ENCODE measurements at places on chromosomes 5 and 9.

GRCh38 chr5:154278908-154279307, 88.4 kb downstream of the GALNT10 start:
- no peak for DNase-seq

GRCh38 chr5:515273-515836, 8.9 kb downstream of the SLC9A3 start:
- DNase-seq, result no peak

- peak; percentile 78 for DNase-seq
Observed at GRCh38 chr5:32223972-32224609, 50.0 kb upstream of the GOLPH3 start.

GRCh38 chr9:1606253-1606652, 408.9 kb upstream of the SMARCA2 start:
- no peak for DNase-seq

GRCh38 chr5:41410737-41411136, 99.7 kb downstream of the PLCXD3 start:
- no peak for DNase-seq

- DNase-seq, result no peak
Observed at GRCh38 chr5:82494942-82495341, 216.8 kb upstream of the RPS23 start.

- no peak for DNase-seq
Observed at GRCh38 chr5:67897431-67897830, 318.1 kb upstream of the PIK3R1 start.

- DNase-seq, result no peak
Observed at GRCh38 chr9:89743573-89744254, 138.9 kb downstream of the GADD45G start.

GRCh38 chr5:87263498-87263897, 4.2 kb upstream of the RASA1 start:
- no peak for DNase-seq

DNA sequence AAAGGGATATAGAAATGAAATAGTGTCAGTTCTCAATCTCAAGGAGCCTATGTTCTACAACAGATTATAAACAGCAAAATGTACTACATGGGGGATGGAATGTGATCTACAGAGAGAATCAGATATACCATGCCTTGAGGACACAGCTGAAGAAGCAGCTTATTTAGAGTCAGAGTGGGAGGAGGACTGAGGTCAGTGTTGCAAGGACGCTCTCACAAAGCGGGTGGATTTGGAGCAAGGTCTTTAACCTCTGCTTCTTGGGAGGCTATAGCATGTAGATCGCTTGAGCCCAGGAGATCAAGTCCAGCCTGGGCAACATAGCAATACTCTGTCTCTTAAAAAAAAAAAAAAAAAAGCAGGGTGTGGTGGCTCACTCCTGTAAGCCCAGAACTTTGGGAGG, 32.8 kb upstream of the PLIN2 start:
- DNase-seq, result no peak

DNA sequence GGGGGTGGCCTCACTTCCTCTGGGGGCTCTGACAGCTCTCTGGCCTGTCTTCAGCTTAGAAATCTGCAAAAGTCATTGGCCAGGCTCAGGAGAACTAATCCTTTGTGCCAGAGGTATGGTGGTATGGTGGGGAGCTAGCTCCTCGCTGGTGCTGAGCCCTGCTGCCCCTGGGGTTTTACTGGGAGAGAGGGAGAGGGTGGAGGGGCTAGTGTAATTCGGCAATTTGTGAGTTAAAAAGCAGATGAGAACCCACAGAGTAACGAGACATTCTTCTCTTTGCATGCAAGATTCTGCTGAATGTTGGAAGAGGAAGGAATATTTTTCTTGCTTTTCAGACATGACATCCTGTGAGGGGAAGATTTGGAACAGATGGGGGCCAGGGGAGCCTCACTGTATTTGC, 65.5 kb upstream of the SPRY4 start:
- DNase-seq, result no peak

DNA sequence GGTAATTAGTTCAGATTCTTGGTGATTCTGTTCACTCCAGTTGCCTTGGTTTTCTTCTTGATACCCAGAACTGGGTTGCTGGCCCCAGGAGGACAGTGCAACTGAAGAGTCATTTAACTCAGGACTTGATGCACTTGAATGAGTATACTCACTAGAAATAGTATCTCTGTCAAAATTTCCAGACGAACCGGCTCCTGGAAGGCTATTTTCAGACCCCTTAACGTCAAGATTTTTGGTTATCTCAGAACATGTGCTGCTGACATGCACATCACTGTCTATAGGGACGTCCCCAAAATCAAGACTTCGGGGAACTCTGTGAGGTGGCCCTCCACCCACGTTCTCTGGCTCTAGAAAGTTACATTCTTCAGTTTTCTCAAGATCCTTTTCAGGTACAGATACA, 56.7 kb upstream of the PCA3 start:
- no peak for DNase-seq

GRCh38 chr9:100619665-100620064, 41.8 kb downstream of the CAVIN4 start:
- no peak for DNase-seq

GRCh38 chr9:97900738-97901565, 21.3 kb downstream of the TRMO start:
- no peak for DNase-seq

GRCh38 chr5:158049459-158049858, 190.5 kb upstream of the CLINT1 start:
- no peak for DNase-seq

DNA sequence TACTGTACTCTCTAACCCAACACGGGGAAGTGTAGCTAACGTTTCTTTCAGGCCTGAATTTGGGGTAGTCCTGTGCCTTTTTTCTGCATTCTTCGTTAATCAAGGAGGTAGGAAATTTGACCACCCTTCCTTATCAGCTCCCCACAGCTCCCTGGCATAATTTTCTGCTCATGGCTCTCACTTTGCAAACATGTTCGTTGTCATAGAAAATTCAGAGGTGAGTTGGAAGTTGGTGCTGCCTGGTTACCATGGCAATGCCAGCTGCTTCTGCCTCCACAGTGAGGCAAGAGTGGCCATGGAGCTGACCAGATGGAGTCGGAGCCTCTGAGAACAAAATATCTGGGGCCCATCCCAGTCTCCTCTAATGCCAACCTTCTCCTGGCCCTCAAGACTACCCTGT, 116.6 kb upstream of the BOD1 start:
- DNase-seq, result no peak

GRCh38 chr5:78447775-78448424, 87.5 kb downstream of the SCAMP1 start:
- DNase-seq, result no peak

GRCh38 chr5:151902215-151902614, 22.4 kb downstream of the GLRA1 start:
- DNase-seq, result no peak

DNA sequence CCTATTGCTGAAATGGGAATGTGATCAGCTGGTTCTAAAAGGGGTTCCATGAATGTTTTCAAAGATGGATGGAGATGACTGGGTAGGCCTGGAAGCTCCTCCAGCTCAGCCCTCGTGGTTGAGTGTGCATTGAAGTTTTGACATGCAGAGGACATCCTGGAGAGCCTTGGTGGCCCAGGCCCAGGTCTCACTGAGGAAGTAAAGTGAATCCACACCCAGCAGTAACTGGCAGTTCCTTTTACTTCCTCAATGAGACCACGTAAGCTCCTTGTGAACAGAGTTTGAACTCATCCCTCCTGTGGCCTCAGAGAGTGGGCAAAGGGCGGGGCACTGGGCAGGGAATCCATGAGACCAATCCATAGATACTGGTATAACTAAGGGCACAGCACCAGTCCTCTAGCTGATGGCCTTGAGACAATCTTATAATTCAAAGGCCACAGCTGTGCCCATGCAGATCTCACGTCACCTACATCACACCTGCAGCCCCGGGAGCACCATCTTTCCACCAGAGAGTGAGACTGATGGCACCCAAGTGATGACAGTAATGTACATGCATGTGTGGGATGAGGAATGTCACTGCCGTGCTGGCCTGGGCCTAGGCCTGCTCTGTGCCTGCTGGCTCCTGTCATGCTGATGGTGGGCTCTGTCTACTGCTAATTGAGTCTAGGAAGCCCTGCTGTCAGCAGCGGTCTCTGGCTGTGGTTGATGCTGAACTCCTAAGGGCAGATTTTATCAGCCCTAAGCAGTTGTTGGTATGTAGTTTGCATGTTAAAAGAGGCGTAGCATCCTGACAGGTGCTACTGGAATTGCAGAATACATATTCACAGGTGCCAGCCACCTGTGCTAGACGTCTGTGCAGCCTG, 257.8 kb downstream of the FSTL4 start:
- no peak for DNase-seq

DNA sequence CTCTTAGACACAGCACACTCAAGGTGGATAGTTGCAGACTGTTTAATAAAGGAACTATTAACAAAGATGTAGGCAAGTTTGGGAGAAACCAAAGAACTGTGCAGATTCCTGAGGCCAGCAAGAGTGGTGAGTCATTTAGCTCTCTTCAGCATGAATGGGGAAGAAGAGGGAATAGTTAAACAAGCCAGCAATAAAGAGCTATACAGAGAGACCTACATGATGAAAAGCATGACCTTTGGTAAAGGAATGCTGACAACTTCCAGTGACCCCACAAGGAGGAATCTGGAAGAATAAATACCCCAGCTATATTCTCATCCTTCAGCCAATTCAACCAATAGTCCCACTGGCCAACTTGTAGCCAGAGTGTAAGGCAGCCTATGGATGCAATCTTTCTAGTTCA, 706.0 kb upstream of the GRAMD2B start:
- no peak for DNase-seq

GRCh38 chr5:80928073-80928472, 32.1 kb upstream of the RASGRF2 start:
- no peak for DNase-seq

DNA sequence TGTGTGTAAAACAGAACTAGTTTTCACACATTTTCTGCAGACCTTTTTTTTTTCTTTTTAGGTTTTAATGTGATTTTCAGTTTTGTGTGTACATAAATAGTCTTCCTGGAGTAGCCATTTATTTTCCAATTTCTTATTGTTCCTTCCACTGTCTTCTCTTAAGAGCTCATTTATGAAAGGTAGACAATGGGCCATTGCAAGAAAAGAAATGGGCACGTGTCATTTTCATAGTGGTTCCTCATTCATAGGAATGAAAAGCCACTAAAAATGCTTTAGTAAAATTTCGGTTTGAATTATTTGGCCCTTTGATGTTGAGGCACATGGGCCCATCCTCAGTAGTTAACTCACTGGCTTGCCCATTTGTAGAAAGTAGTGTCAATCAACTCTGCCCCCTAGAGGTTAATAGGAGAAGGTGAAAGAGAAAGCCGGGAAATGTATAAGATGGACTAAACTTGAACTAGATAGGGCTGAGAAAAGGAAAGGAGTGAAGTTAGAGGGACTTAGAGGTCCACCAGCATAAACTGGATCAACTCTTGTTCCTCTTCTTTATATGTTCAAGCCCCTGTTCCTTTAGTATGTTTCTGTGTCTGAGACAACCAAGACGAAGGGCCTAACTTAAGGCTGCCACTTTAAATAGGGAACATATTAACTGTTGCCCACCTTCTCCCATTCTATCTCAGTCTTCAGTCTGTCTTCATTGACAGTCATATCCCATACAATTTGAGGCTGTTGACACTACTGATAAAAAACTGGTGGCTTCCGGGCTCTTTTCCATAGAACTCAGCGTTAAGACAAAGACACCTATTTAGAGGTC, 72.6 kb downstream of the SMARCA2 start:
- DNase-seq, result no peak

DNA sequence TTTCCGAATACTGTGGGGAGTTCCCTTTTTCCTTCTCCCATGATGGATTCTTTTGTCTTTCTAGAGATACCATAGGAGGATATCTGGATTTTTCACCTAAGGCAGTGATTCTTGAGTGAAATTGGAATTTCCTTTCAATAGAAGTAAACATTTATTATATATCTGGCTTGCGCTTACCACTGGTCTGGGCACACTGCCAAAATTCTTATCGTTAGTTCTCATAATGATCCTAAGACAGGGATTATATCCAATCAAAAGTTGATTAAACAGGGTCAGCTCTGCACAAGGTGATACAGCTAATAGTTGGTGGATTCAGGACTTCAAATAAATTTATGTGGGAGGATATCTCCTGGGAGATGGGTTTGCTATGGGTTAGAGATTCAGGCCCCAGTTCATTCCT, 9.6 kb downstream of the TLE4 start:
- no peak for DNase-seq

DNA sequence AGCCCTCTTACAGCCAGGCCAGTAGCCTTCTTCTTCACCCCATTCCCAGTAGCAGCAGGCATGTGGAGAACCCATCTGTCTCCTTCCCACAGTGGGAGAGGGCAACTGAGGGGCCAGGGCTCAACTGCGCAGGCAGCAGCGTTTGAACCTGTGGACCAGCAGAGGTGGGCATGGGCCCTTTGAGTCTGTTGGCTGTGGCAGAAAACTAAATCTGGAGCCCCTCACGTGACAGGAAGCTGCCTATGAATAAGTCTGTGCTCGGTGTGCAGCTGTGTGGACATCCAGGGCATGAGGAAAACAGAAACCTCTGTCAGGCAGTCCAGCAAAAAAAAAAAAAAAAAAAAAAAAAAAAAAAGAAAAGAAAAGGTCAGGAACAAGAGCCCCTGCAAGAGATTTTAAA, 189.2 kb upstream of the NR3C1 start:
- DNase-seq, result no peak

- no peak for DNase-seq
Observed at GRCh38 chr5:133141746-133142145, 89.9 kb downstream of the HSPA4 start.

DNA sequence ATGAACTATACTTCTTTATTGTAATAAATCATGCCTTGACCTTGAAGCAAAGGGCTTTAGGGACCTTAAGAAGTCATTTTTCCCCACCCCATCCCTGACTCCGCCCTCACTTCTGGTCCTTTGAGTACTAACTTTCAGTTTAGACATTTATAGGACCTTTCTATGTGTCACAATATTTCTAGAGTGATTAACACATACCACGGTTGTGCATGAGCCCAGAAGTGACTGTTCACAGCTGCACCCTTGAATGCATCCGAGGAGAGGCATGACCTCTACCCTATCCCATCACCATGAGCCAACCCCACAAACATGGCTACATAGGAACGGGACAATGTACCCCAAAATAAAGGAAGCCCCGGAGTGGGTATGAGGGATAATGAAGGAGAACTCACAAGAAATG, 160.3 kb downstream of the HSD17B3 start:
- no peak for DNase-seq

- peak; percentile 87 for DNase-seq
Observed at GRCh38 chr9:130461218-130461630, 16.5 kb downstream of the ASS1 start.

DNA sequence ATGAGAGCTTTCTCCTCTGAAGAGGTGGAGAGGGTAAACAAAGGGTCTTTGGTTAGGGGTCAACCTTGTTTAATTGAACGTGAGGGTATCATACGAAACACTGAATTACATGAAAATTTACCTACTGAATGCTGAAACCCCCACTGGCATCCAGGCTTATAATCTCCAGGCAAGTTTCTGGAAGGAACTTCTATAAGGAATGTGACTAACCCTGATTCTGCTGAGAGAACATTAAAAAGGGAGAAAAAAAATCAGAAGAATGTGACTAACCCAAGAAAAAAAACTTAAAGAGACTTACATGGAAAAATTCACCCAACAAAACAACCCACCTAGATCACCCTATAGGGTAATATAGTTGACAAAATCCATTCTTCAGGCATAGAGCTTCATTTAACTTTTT, 55.5 kb downstream of the APC start:
- no peak for DNase-seq
